ENCODE measurements at places on chromosomes 6 and 20.

DNA sequence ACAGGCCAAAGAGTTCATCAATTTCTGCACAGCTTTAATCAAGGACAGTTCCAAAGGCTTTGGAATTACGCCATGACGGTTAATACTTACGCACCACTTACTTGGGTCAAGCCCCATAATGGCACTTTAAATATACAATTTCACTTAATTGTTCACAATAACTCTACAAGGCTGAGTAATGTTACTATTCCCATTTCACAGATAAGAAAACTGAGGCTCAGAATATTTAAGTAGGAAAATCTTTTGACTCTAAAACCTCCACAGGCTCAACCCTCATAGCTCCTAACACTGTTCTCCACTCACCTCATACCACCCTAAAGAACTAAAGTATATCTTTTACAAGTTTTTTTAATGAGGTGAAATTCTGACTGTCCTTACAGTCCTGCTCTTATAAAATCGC, 91.9 kb upstream of the SAMD5 start:
- no peak for DNase-seq

GRCh38 chr6:45466686-45467085, 89.0 kb upstream of the SUPT3H start:
- DNase-seq: peak; percentile 16

GRCh38 chr20:13771853-13772453, 12.8 kb downstream of the ESF1 start:
- no peak for DNase-seq

GRCh38 chr20:32967961-32968457, 36.2 kb downstream of the SUN5 start:
- DNase-seq: no peak

DNA sequence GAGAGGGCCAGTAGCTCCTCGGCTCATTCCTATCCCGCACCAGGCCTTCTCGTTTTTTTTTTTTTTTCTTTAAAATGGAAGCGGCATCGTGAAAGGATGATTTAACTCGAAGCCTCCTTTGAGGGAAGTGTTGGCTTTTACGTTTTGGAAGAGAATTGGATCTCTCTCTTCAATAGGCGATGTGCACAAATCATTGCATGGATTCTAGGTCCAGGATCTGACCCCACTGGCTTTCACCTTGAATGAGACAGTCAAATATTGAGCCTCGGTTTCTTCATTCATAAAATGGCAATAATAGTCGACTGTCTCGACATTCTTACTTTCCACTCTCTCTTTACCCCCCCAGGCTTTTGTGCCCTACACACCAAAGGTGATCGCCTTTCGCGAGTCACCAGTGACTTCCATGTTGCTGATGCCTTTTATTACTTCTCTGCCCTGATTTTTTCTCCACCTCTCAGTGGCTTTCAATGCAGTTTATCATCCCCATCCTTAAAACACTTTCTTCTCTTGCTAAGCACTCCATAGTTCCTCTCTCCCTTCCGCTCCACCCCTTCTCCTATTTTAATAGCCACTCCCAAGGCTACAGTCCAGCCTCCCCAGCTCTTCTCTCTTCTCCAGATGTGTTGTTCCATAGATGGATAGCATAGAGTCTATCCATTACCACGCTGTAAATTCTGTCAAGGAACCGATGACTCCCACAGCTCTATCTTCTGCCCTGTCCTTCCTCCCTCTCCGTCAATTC, 473 bp upstream of the DTNBP1 start:
- peak; percentile 34 for DNase-seq

GRCh38 chr6:13287104-13287503, 41.2 kb downstream of the TBC1D7 start:
- no peak for DNase-seq

DNA sequence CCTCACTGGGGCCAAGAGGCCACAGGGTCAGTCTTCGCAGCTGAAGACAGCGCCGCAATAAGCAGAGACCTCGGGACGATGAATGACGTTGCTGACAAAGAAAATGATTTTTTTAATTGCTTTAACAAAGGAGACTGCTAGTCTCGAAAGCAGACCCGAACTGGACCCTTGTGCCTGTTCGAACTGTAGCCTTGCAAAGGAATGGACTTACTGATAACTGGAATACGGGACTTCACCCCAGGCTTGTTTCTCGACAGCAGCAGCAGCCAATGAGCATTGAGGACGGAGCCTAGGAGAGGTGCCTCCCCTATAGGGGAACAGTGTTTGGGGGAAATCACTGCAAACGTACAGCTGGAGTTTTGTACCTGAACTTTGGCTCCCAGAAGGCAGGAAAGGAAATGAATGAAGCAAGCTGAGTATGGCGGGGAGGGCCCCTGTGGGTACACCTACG, 1.3 kb upstream of the TAF4 start:
- peak; percentile 37 for DNase-seq

DNA sequence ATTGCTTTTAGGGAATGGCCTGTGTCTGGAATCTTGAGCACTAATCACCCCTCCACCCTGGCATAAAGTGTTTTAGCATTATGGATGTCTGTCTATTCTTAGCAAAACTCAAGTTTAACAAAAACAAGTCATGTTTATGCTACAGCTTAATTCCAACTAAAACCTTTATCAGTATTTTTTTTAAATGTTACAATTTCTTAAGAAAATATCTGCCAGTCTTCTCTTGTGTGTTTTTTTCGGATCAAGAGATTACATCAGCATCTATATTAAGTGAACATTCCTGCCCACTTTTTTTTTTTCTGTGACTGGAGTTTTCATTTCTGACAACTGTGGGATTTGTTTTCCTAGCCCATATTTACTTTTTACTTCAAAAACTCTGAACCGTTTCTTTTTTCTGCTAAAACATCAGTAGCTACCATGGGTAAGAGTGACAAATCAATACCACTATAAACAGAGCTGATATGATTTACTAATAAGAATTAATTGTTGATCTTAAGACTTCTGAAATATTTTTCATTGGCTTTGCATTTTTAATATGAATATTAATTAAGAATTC, 94.3 kb downstream of the EDN1 start:
- DNase-seq: no peak

GRCh38 chr20:32535316-32535952, 49.7 kb downstream of the NOL4L start:
- DNase-seq: no peak

- DNase-seq: no peak
Measured at GRCh38 chr6:75492386-75493153, 1.0 kb downstream of the FILIP1 start.

- no peak for DNase-seq
Measured at GRCh38 chr20:36792422-36792821, 18.9 kb upstream of the DSN1 start.

- DNase-seq: peak; percentile 80
Measured at GRCh38 chr20:63658749-63659187, 656 bp downstream of the RTEL1 start.
